Endothelial cell of umbilical vein (primary cell): ENCODE measurements at places on chromosomes 3 and 15. TPM values are rescaled to one million over a fixed set of nuclear protein-coding genes. Genes with fewer than 3 reads are reported as not detected.
A peak's percentile ranks its signal among the peaks of the same experiment; 100 is the strongest.

DNA sequence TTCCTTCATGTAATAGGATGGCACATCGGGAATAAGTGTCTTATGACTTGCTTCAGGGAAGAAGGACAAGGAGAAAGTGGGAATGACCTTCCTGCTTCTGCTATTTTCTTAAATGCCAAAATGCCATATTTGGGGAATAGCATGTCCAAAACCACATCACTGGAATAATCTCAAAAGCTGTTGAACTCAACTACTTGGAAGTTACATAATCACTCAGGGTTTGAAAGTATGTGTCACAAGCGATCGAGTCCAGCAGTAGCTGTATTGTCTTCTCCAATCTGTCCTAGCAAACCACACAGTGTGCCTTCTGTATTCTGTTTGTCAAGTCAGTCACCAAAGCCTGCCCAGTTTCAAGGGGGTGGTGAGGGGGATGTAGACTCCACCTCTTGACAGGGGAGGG lies 58.3 kb upstream of the GADL1 start:
- DNase-seq = no peak

- DNase-seq = peak; percentile 26
Observed at GRCh38 chr15:48411971-48412591, 80.9 kb downstream of the DUT start.

GRCh38 chr3:112847692-112848091 lies 1.0 kb upstream of the CD200R1L start:
- no peak for DNase-seq

GRCh38 chr3:38826001-38826400 lies 10.0 kb upstream of the SCN10A start:
- DNase-seq = no peak

CNTN3 gene
- polyA plus RNA-seq = 0.03 and 0.08 TPM in 2 replicates

DNA sequence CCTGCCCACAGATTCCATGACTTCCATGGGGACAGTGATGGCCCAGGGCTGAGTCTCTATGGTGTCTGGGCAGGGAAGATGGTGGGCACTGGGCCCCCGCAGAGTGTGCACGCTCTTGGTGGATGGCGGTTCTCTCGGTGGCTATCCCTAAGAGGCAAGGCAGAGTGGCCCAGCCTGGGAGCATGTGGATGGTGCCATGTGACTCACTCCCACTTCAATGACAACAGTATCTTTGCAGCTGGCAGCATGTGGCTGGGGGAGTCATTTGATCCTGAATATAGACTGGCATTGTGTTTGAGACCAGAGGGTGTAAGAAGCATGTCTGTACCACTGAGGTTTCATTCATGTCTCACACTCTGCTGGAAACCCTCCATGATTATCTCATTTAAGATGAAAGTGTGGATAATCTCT lies 101.2 kb downstream of the CORO2B start:
- no peak for DNase-seq

DNA sequence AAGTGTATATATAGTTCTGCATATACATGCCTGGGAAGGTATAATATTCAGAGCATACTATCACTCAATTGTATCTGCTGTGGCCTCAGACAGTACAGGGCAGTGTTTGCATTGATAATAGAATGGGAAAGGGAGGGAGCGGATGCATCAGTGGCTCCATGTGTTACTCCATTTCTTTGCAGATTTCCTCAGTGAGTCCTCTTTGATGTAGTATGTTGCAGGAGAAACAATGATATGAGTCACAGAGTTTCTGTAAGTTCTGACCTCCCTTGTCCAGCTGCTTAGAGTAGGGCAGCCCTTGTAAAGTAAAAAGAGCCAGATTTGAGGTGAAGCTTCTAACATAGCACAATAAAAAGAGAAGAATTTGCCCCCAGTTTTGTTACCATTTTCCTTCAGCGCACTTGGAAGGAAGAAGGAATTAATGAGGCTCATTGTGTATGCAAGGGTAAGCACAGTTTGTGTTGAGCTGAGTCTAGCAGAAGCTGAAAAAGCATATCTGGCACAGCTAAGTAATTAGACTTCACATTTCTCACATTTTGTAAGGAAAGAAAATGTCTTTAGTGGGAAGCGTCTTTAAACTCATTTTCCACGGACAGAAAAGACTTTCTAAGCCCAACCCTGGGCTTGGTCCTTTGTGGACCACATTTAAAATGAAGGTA lies 555.8 kb upstream of the IL12A start:
- peak; percentile 42 for DNase-seq

CELF6 gene
- polyA plus RNA-seq = 0.17 and 0.22 TPM in 2 replicates

- no peak for DNase-seq
Observed at GRCh38 chr3:141151439-141151838, 80.2 kb upstream of the PXYLP1 start.

DNA sequence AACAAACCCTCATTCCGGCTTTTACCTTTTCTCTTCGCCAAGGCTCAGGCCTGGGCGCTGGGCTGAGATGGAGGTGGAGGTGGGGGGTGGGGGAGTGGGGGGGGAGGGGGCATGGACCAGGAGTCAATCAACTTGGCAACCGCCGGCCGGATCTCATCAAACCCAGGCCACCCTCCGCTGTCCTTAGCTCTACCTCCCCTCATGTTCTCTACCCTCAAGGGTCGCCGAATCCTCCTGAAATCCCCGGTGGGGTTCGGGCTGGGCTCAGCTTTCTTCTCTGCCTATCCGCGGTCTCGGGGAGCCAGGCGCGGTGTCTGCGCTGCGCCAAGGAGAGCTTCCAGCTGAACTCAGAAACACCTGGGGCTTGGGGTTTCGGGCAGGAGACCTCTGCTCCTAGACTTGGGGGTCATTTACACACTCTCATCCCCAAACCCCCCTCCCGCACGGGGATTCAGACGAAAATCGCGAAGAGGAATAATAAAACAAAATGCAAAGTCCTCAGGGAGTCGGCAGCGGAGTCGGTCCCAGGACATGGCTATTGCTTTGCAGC lies 2.5 kb downstream of the ONECUT1 start:
- no peak for DNase-seq

DNA sequence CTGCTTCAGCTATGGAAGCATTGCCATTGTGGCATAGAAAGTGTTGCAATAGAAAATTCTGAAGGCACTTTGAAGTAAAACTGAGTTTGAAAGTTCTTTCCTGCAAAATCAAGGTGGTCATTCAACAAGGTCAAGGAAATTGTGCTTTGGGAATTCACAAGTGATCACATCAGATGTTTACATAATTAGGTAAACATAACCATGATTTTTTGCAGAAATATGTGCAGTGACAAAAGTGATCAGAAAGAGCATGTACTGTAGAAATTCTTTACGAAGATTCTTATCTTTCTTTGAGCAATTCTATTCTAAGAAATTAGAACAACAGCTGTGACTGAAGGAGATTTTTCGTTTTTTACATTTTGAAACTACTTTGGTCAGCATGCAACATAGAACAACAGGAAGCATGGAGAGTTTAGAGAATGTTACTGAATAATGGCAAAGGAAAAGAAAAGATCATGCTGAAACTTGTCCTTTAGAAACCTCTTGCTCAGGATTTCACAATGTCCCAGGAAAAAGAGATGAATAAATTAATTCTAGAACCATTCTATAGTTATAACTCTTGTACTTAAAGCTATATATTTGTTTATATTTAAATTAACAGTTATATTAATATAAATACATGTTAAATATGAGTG lies 643.4 kb upstream of the ARPP21 start:
- no peak for DNase-seq

DNA sequence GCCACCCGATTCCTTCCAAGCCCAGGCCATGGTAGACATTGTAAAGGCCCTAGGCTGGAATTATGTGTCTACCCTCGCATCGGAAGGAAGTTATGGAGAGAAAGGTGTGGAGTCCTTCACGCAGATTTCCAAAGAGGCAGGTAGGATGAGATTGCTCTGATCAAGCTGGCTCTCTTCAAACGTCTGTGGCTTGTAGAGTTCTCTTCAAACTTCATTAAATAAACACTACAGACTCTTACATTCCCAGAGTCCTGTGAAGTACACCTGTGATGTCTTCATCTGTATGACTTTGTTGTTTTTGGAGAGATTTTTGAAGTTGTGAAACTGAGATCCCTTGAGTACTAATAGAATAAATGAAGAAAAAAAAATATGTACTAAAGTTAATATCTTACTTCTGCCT lies 285.6 kb downstream of the GRM7 start:
- DNase-seq = no peak

DNA sequence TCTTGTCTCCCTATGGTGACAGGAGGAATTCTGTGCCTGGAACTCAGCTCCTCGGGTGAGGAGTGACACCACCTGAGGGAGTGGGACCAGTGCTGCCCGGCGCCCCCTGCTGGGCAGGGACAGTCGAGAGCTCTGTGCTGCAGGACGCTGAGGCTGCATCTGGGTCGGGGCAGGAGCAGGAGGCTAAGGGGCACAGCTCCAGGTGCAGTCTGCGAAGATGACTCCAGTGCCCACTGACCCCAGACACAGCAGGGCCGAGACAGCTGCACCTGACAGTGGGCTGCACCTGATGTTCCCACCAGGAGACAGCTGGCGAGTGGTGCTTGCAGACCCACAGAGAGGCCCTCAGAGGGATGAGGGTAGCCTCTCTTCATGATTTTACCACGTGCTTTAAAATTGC lies 152.9 kb downstream of the ATP10A start:
- DNase-seq = no peak

DNA sequence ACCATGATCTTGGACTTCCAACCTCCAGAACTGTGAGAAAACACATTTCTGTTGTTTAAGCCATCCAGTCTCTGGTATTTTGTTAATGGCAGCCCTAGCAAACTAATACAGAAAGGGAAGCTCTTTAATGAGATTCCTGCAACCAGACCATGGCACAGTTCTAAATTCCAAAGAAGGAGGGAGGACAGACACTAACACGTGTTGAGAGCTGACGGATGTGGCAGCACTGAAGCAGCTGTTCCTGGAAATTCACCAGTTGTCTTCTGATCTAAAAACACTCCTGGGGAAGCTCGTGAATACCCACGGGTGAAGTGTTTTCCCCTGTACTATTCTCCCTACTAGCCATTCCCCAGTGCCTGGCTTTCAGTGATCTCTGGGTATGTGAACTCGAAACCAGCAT lies 56.7 kb downstream of the RPL22L1 start:
- no peak for DNase-seq
